ENCODE measurements at places on chromosomes 2 and 18.

DNA sequence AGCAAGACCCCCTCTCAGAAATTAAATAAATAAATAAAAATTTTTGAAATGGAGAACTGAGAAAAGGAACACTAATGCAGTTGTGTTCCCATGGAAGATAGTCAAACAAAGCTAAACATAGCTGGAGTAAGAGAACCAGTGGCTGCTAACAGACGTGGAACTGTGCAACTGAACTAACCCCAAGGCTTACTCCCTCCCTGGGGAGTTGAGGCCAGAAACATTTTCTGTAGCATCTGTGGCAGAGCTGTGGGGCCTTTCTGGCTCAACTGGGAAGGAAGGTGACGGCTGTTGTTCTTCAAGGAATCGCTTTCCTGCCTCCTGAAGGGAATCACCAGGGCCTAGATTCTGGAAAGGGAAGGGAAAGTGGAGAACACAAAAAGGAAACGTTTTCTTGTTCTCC is 53.9 kb upstream of the B3GNT2 start:
- DNase-seq: no peak

DNA sequence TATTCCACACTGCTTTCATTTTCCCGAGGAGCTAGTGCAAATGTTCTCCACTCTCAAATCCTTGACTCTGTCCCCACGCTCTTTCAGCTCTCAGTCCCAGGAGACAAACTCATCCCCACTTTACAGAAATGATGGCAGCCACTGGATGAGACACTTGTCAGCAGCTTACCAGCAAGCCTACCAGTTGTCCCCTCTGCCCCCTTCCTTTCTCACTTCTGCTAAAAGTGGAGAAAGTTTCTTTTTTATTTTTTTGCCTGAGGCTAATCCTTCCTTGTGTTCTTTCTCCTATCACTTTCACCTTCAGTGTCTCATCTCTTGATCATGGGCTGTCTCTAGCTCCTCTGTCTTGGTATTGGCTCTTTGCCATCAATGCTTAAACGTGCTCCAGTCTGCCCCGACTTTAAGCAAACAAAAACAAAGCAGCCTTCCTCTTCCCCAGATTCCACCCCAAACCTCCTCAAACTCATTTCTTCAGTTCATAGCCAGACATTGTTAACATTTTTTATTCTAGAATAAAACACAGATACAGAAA is 64.5 kb downstream of the TTC32 start:
- no peak for DNase-seq

DNA sequence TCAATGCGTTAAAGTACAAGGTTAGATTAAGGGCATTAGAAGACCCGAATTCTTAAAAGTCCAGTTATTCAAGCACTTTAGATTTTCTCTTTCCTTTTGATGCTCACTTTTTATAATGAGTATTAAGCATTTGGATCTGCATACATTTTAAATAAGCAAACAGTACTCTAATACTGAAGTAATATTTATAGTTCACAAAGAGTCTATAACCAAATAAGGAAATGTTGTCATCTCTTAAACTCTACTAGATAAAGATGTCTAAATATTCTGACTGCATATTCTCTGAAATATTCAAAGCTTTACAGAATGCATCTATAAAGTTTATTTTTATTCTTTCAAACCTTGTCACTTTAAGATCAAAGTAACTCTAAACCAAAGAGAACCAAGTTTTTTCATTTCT is 25.5 kb downstream of the PPP3R1 start:
- DNase-seq: no peak

DNA sequence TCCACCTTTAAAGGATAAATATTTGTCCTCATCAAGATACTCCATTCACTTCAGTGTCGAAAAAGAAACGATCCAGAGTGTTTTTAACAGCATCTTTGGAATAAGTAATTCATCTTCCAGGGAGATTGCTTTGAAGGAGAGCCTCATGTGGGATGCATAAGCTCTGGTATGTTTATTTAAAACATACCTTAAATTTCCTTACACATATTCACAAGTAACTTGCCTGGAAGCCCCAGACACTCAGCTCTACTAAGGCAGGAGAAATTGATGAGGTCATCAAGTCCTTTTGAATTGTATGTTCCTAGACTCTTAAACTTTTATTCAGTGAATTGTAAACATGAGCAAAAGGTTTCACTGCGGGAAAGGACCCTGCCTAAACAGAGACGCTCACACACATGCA is 103.0 kb downstream of the CDK15 start:
- DNase-seq: no peak

GRCh38 chr18:75678627-75679026 is 251.1 kb upstream of the SMIM21 start:
- DNase-seq: no peak

- DNase-seq: no peak
Observed at GRCh38 chr2:10327896-10328669, 25.4 kb downstream of the HPCAL1 start.

DNA sequence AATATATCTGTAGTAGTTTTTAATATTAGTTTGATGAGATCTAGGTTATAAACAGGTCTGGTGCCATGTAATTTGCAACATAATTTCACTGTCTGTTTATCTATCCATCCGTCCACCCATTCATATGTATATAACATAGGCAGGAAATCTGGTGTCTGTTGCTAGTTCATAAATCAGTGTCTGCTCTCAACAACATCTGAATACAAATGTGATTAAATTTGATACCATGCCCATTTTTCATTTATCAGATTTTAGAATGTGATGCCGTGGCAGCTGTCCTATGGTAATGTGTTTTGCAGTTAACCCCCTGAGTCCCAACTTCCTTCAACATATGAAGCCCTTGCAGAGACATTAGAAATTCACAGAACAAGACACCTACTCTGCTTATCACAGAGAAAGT is 228.4 kb downstream of the CMPK2 start:
- no peak for DNase-seq

DNA sequence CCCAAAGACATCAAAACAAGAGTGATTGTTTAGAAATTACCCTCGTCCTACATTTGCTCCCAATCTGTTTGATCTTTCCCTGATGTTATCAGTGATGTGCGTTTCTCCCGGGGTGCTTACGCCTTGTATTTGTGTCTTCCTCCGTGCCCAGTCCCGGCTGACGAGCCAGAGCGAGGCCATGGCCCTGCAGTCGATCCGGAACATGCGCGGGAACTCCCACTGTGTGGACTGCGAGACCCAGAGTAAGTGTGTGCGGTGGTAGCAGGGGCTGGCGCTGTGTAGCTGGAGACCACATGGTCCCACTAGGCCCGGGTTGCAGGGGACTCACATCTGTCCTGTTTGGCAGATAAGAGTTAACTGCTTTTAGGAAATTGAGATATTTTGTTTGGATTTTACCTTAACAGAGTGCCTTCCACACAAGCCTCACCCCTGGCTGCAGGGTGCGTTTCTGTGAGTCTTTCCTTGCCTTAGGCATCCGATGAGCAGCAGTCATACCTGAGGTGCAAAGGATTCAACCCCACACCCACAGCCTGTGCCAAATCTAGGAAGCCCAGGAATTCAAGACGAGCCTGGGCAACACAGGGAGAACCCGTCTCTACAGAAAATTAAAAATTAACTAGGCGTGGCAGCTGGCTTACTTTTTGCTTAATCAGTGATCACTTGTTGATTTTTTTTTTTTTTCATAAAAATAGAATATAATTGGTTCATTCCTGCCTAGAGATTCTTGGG is 127.4 kb downstream of the GBX2 start:
- DNase-seq: no peak

DNA sequence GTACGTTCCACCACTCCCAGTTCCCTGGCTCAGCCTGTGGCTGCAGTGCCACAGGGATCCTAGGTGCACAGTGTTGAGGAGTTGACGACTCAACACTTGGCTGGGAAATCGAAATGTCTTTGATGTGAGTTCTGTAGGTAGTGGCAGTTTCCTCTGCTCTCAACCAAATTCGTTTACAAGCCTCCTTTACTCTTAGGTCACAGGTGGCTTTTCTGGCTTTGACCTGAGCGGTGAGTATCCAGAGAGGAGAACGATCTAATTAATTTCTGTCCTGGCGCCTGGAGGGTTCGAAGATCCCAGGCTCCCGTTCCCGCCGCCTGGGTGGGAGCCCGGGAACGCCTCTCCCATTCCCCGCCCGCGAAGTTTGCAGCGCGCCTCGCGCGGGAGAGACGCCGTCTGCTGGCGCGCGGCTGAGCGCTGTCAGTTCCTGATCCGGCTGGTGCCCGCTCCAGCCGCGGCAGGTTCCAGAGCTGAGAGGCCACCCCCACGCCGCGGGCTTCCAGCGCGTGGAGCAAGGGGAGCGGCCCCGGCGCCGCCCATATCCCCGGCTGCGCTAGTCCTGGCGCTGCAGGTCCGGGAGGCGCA is at the start of gene LAMA3:
Gene LAMA3, plus strand, starts transcription at position 423 of the 585 bp plus-strand sequence. CDS start 231 bp downstream, outside the sequence.
- no peak for DNase-seq

DNA sequence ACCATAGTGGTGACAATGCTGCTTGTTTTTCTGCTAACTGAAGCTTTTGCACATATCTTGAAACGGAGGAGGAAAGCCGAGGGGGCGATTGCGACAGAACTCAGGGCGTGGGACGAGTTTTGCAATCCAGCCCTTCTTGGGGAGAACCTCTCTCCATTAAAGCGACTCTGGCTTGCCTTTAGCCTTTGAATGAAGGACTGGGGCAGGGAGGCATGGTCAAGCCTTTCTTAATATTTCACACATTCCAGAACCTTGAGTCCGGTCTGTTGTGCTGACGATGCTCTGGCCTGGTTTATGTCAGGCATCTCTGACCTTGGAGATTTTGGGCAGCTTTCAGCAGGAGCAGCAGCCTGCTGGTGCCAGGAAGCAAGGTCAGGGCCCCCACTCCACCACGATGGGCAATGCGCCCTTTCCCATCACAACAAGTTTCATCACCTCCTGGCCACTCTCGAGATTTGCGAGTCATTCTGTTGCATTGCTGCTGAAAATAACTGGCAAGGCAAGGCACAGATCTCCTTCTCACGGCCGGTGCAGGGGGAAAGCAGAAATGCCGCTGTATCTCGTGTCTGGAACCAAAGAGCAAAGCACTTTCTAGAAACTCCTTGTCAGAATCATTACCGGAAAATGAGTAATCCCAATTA is 10.8 kb downstream of the EMILIN2 start:
- no peak for DNase-seq

DNA sequence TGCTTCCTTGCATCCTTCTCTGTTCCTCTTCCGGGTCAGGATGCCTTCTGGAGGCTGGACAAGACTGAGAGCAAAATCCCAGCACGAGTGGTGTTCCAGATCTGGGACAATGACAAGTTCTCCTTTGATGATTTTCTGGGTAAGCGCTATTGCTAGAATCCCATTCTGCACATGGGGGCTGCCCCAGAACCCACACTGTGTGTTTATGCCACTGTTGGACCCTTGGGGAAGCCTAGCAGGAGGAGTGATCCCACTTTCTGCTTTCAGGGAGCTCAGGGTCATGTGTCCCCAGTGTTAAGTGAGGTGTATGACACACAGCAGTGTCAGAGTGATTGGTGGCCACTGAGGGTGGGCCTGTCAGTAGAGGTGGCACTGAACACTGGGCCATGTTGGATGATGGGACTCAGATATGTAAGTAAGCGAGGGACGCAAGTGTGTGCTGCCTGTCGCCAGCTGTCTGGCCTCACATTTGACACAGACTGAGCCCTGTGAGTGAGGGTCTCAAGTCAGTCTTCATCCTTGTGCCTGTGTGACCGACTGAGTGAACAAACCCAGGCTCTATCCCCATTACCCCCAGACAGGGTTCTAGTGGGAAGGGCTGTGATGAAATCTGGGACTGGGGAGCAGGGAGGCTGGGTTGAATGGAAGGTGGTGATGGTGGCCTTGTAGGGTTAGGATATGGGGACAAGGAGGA is 220.9 kb downstream of the DYSF start:
- DNase-seq: no peak

GRCh38 chr2:233142355-233142897 is 82.3 kb downstream of the INPP5D start:
- peak; percentile 19 for DNase-seq

DNA sequence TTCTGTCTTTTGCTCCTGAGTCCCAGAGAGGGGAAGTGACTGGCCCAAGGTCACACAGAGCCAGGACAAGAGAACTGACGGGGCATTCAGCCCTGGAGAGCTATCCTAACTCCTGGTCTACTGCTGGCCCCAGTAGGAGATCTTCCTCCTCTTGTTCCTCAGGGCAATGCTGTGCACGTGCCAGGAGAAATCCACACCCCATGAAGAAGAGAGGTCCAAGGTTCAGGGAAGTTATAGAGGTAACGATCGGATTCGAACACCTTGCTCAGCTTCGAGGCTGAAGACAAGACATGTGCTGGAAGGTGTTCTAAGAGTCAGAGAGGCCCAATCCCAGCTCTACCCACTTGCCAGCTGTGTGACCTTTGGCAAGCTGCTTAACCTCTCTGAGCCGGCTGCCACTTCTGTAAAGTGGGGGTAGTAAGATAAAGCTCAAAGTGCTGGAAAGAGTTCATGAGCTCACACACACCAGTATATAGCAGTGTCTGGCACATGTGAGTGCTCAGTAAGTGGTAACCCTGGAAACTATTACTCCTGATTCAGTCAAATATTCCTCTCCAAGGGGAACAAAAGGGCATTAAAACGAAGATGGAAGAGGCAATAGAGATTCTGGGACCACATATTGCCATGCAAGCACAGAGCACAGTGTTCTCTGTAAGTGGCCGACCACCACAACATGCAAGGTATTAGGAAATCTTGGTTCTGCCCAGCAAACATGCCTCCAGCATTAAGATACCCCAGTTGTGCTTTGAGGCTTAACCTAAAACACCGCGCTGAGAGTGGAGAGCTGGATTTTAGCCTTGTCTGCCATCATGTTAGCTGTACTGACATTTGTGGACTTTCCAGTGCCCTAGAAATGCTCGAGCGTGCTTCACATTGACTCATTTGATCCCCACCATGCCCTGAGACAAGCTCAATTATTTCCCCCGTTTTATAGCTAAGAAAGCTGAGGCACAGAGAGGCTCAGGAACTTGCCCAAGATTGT is 25.6 kb downstream of the SERTAD2 start:
- DNase-seq: no peak

DNA sequence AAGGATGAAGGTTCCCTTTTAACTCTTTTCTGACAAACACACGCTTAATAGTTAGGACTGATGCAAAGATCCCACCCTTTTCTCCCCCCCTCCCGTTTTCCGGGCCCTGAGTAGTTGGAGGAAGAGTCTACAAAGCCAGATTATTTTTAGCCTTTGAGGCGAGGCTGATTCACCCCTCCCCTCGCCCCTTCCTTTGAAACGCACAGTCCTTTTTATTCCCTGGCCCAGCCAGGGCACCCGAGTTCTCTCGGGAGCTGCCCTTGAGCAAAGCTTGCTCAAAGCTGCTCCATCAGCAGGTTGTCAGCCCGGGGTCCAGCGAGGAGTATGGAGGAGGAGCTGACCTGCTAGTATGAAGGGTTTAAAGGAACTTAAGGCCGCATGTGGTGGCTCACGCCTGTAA is 47.1 kb upstream of the SPRED2 start:
- no peak for DNase-seq

All from CD4-positive, alpha-beta T cell treated with Interleukin-2 at 100 ng/mL for 4 hours (primary cell).